ENCODE measurements at places on chromosomes 5 and 9. TPM values are rescaled to one million over a fixed set of nuclear protein-coding genes. Genes with fewer than 3 reads are reported as not detected.

GRCh38 chr5:135441350-135441831 is 5.8 kb downstream of the DCANP1 start:
- no peak for DNase-seq

- DNase-seq: no peak
Observed at GRCh38 chr5:27608992-27609391, 570.6 kb upstream of the CDH9 start.

DNA sequence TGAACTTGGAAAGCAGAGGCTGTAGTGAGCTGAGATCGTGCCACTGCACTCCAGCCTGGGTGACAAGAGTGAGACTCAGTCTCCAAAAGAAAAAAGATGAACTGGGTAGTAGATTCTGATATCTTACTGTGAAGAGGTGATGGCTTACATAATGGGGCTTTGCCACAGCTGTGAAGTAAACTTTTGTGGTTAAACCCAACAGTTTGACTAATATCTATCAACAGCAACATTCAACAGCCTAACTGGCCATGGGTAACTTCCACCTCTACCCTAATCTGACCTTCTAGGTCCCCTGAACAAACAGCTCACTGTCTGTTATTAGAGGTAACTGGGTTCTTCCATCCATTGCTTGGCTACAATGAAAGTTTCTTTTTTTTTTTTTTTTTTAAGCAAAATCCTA is 52.1 kb downstream of the TLE1 start:
- DNase-seq: no peak

DNA sequence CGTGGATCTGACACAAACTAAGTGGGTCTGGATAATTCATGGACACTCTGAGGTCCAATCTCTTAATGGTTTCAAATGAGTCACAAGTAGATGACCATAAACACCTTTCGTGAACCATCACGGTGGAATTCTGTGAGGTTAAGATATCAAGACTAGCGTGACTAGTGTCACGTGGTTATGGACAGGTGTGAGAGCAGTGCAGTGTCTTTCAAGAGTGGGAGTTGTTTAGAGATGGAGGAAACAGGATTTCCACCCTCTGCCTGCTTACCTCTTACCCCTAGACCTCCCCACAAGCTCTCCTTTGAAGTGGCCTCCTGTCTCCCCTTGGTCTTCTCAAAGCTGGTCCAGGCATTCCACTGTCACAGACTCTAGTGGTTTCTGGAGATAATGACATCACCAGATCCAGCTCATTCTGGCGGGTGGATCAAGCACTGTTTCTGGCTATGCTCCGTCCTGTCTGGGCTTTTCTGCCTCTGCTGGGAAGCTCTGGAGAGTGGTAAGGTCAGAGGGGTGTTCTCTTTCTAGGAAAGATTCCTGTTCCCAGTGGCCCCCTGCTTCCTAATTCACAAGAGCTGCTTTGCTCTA is 20.0 kb upstream of the ZNF782 start:
- DNase-seq: no peak

- DNase-seq: no peak
Observed at GRCh38 chr5:137665678-137666460, 70.0 kb downstream of the KLHL3 start.

The IFNA6 gene
- polyA plus RNA-seq: not detected
